Stimulated activated CD8-positive, alpha-beta memory T cell treated with anti-CD3 and anti-CD28 coated beads, Interleukin-2, amount 100 ng/mL, for 1 hour (primary cell): ENCODE measurements at places on chromosomes 1 and 21.

DNA sequence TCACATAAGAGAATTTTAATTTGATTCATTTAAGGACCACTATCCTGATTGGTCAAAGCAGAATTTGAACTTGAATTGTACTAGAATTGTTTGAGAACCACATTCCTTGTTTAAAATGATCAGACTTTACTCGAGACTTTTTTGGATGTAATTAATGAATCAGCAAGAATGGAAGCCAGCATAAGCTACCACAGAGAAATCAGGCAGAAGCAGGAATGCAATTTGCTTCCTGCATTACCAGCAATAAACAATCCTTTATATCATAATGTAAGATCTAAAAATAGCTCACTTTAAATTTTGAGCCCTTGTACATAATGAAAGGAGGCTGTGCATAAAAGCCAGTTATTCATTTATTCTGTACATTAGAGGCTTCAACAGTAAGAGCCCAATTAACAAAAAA is 119.8 kb upstream of the BACE2 start:
- no peak for DNase-seq

- no peak for DNase-seq
Observed at GRCh38 chr1:222975472-222976122, 160.8 kb downstream of the DISP1 start.

DNA sequence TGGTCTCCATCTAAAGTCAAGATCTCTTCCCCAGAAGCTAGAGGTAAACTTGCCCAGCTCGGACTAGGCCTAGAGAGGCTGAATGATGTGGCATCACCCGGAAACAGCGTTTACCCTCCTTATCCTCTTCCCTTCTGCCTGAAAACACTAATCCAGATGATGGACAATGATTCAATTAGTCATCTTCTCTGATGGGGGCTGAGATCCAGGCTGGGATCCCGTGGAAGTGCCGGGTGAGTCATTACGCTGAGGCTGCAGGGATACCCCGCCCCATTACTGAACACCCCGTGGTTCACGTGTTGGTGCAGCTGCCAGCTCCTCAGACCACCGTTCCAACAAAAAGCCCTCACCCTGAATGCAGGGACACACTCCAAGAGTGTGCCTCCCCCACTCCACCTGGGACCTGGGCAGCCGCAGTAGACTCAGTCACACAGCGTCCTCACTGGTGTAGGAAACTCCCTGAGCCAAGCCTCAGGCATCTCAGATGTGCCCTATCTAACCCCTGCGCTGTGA is 2.0 kb downstream of the S100A6 start:
- no peak for DNase-seq

- no peak for DNase-seq
Observed at GRCh38 chr1:109225308-109225707, 11.6 kb downstream of the SARS1 start.

- DNase-seq = no peak
Observed at GRCh38 chr1:68196676-68197075, 35.6 kb downstream of the WLS start.

DNA sequence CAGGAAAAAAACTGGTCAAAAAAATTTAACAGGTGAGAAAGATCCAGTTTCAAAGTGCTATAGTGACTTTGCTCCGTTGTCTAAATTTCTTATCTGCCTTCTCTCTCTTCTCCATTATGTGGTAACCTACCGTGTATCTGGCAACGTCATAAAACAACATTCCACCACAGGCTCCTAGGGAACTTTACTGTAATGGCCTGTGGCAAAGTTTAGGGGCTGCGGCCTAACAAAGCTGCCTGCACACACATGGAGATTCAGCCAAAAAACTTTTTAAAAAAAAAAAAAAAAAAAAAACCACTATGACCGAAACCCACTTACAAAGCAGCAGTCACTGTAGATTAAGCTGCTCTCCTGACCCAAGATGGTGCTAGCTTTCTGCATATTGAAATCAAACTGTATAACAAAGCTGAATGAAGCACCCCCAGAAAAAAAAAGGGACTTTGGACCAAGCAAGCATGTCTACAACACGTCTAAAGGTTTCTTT is 202.6 kb downstream of the SLC45A1 start:
- no peak for DNase-seq

GRCh38 chr1:181793831-181794230 is 267.7 kb downstream of the ZNF648 start:
- no peak for DNase-seq

DNA sequence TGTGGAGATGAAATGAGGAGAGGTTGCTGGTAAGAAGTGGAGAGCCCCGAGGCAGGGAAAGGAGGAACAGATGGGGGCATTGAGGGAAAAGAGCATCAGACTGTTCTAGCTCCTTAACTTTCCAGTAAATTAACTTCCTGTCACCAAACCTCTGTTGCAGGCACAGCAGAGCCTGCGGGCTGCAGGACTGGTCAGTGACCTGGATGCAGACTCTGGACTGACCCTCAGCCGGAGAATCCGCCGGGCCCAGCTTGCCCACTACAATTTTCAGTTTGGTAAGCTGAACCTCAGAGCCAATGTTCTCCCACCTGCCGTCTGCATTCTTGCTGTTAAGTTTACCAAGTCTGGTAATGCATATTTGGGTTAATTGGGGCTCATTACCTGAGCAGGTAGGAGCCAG is 2.5 kb upstream of the ECM1 start:
- no peak for DNase-seq

DNA sequence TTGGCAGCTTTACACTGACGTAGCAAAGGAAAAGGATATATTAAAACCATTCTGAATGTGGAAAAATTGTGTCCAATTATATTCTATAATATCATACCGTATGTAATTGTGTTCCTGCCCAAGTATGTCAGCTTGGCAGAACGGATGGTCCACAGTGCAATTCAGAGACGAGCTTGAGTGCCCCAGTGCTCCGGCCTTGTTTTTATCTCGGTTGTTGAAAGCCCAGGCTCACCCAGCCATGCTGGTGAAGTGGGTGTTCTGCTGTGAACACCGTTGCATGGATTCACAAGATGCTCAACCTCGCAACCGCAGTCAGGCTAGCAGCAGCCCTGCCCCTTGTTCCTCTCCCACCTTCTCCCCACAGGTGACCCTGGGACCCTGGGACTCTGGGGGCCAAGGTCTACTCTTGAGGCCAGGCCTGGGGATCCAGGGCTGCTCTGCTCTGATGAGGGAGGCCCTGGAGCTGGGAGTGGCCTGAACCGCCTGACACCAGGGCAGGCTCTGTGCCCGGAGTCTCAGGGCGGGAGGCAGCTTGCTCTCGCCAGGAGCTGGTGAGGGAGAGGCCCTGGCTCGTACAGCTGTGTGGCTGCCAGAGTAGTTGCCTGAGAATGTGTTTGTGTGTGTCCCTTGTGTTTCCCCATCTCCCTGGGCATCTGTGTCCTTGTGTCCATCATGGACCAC is 11.2 kb downstream of the PTPRF start:
- no peak for DNase-seq

- no peak for DNase-seq
Observed at GRCh38 chr1:237717106-237717505, 173.6 kb downstream of the ZP4 start.

- no peak for DNase-seq
Observed at GRCh38 chr1:227959325-227959860, 11.7 kb upstream of the WNT9A start.

DNA sequence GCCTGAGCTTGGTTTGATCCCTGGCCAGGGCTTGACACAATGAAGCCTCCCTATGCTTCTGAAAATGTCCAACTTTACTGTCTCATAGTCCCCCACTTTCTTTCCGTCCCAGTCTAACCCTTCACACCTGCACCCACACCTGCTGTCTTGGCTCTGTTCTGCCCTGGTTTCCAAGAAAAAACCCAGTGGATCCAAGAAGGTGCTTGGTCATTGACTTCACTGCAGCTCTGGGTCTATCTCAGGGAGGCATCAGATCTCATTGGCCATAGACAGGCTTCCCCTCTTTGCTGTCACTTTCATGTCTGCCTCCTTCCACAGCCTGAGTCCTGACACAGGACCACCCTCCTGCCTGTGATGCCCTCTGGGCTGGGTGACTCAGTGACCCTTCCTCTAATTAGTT is 37.8 kb upstream of the ETV3 start:
- DNase-seq = no peak

DNA sequence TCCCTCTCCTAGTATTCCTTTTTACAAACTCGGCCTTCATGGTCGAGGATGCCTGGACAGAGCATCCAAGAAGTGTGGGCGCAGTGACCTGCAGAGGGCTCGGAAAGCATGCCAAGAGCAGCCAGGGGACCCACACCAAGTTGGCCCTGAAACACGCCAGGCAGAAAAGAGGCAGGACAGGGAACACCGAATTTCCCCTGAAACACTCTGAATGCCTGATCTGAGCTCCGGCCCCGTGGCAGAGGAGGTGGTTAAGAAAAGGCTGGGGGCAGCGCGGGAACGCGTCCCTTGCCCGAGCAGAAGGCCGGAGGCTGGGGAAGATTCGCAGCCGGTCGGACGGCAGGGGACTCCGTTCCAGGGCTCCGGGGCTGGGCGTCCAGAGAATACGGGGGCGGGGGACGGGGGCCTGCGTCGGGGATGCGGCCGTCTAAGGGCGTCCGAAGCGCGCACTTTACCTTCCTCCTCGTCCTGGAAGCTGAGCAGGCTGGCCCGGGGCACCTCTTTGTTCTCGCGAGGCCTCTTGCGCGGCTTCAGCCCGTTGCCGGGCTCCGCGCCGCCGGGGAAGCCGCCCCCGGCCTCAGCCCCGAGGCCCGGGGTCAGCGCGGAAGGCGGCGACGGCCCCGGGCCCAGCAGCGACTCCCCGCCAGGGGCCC is 558 bp downstream of the PAXBP1 start:
- peak; percentile 9 for DNase-seq

- no peak for DNase-seq
Observed at GRCh38 chr1:85195703-85196102, 5.1 kb downstream of the SYDE2 start.

GRCh38 chr1:162732566-162733335 is 57.8 kb upstream of the HSD17B7 start:
- no peak for DNase-seq

DNA sequence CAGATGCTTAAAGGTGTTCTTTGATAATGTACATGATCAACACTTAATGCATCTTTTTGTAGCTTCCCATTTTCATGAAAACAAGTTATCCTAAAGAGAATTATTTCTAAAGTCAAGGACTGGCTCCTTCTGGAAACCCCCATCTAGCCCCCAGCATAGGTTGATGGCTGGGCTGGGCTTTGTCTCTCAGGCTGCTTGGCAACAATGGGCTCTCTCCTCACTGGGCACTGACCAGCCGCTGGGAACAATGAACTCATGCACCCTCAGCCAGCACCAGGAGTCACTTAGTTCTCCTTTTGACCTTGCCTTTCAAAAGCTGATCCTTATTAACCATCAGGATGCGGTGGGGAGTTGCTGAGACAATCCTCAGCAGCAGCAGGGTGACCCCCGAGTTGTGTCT is 293.0 kb upstream of the PLXNA2 start:
- DNase-seq = no peak

- DNase-seq = no peak
Observed at GRCh38 chr1:223761411-223761810, 49.1 kb downstream of the CAPN2 start.
